ENCODE measurements at places on chromosomes 3 and 15.

DNA sequence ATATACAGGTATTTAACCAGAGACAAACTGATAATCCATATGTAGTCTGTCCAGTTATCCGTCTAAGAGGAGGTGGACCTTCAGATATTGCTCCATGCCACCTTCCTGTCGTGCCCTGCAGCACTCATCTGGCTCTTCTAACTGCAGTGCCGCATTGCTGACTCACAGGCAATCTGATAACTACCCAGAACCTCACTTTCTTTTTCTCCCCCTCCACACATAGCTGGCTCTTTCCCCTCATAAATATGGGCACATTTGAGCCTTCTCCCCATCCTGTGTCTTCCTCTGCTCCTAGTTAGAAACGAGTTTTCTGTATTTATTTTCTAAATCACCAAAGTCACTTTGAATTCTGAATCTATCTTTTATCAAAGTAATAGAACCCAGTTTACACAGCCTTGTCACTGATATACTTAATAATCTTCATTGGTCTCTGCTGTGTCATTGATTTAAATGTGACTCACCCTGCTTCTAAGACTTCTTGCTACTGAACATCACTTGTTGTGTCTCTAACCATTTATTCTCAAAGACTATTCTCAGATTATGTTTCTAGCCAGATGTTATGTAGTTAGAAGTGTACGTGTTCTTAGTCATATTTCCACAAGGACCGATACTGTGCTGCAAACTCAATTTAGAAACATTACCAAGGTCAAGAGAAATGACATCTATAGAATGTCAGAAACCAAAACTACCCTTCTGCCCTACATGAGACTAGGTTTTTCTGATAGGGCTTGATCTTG lies 17.4 kb upstream of the KCNMB2 start:
- DNase-seq: no peak

- no peak for DNase-seq
These were observed 41.9 kb downstream of the ACAA1 start for GRCh38 chr3:38094999-38095398.

GRCh38 chr15:90000186-90001001 lies 730 bp upstream of the ZNF710 start:
- DNase-seq: peak; percentile 54

- DNase-seq: no peak
These were observed 101.6 kb downstream of the MAGI1 start for GRCh38 chr3:65936908-65937638.

DNA sequence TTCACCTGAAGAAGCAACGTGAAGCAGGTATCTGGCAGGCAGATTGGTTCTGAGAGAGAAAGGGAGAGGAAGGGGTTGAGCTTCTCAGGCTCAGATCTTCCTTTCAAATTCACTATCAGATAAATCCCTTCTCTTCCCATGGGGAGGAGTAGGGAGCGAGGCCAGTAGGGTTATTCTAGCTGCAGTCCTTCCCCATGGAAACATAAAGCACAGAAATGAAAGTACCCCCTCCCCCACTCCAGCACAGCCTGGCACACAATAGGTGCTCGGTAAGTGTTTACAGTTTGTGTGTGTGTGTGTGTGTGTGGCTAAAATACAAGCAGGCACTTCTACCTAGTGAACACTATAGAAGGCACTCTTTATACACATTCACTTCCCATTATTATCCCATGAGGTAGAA lies 20.8 kb upstream of the VPS8 start:
- peak; percentile 36 for DNase-seq

DNA sequence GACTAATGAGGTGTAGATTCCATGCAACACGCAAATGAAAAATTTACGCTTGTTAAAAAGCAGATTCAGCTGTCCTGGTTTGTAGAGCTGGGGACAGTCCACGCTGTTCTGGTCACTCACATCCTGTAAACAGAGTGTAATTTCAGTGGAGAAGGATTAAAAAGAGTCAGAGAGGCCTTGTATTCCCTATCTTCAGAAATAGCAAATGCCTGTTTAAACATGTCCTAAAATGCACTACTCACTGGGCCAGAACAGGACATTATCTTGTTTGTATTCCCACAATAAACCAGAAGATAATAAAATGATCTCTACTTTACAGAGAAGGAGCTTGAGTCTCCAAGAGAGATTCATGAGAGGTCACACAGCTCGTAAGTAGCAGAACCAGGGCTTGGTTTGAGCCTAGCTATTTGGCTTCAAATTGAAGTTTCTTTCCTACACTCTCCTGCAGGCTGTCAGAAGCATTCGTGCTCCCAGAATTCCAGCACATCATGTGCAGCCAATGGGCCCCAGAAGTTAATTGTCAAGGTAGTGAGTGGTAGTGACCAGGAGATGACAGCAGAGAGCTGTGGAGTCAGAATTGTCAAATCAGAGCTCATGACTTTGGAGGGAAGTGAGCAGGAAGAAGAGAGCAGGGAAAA lies 242.5 kb downstream of the ATP8B4 start:
- no peak for DNase-seq

DNA sequence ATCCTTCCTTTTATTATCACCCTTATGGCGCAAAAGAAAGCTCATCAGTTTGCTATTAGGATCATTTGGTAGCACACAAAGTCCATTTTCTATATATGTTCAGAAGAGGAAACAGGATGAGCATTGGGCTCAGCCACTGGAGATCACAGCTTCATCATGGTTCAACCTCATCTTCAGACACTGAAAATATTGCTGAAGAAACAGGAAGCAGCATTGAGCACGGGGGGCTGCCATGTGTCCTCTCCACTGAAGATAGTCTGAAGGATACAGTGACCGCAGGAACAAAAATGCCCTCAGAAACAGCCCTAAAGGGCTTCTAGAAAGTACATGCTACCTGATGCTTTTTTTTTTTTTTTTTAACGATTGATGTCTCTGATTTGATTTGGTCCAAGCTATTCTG lies 835.3 kb upstream of the CFAP20DC start:
- no peak for DNase-seq

DNA sequence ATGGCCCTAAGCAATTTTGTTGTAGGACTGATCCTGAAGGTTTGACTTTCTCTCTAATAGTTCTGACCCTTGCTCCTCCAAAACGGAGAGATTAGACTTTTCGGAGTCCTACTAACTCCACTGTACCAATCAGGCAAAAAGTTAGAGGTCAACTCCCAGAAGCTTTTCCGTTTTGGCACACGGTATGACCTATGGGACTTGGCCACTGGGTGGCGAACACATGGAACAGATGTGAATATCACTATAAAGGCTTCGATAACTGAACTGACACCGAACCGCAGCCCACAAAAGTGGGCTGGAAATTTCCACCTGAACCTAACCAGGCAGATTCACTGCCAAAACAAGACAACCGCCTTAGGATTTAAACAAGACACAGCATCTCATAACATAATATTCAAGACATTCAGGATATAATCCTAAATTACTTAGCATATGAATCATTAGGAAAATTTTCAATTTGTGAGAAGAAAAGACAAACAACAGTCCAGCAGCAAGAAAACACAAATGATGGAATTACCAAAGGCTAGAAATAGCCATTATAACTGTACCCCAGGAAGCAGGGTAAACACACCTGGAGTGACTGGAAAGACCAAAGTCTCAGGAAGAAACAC lies 12.2 kb upstream of the TM2D3 start:
- no peak for DNase-seq

- DNase-seq: no peak
These were observed 407.3 kb downstream of the GBE1 start for GRCh38 chr3:81354119-81354518.

DNA sequence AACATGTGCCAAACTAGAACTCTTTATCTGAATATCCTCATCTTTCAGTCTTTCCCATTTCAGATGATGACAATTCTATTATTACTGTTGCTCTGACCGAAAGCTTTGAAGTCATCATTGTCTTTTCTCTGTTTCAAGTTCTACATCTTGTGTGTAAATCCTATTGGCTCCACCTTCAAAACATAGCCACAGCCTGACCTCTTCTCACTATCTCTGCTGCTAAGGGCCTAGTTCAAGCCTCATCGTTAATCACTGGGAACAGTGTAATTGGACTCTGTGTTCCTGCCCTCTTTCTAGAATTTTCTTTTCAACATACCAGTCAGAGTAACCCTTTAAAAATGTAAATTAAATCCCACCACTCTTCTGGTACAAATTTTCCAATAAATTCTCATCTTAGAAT lies 105.1 kb downstream of the OXSM start:
- no peak for DNase-seq

GRCh38 chr3:38491215-38491614 lies 4.9 kb upstream of the EXOG start:
- no peak for DNase-seq

Data from spinal cord (tissue), 10 donors.